Progenitor cell of endocrine pancreas (in vitro differentiated cells): ENCODE measurements at places on chromosomes 1 and 21. TPM values are rescaled to one million over a fixed set of nuclear protein-coding genes. Genes with fewer than 3 reads are reported as not detected.

DNA sequence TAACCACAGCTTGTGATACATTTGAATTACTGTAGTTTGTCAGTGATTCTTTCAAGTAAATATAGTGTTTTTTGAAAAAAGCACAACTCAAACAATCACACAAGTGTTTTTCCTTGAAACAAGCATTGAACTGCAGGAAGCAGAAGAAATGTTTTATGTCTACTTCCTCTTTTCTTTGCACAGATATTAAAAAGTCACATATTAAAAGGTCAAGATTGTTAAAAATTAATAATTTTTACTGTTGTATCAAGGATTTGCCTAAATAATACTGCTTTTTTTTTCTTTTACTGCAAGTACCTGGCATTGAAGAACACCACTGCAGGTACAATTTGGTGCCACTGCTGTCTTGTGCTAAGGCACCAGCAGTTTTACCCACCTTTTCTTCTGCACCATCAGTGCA lies 214.2 kb upstream of the C1orf105 start:
- DNase-seq, result no peak

- DNase-seq, result no peak
These were observed 308.5 kb upstream of the ADAMTS5 start for GRCh38 chr21:27275294-27275927.

The AMY2A gene
- total RNA-seq, result not detected in 2 replicates

- no peak for DNase-seq
These were observed 57.8 kb upstream of the KDM4A start for GRCh38 chr1:43592051-43592665.

The NDC1 gene
- total RNA-seq, result 25.2 and 25.5 TPM in 2 replicates

DNA sequence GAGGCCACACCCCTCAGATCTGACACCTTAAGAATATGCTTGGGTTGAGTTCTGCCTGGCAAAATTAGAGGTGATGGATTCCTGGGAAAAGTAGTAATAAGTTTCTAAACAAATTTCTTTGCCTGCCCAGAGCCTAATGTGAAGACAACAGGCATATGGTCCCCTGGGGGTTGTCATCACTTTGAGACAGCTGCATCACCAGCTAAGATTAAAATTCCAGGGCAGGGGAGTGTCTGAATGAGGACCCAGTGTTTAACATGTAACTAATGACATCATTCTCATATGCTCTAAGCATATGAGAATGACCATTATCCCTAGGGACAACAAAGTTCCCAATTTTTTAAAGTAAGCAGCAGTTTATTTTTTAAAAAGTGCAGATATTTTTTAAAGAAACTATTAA lies 432.2 kb downstream of the PCP4 start:
- DNase-seq, result no peak

The GBP6 gene
- total RNA-seq, result not detected in 2 replicates

The SMIM1 gene
- 10.8 and 12.0 TPM in 2 replicates for total RNA-seq

- no peak for DNase-seq
These were observed 21.1 kb downstream of the PDPN start for GRCh38 chr1:13604721-13605120.

The DHDDS gene
- total RNA-seq, result 44.4 and 51.5 TPM in 2 replicates

GRCh38 chr1:99781798-99782197 lies 15.4 kb upstream of the FRRS1 start:
- DNase-seq, result no peak

DNA sequence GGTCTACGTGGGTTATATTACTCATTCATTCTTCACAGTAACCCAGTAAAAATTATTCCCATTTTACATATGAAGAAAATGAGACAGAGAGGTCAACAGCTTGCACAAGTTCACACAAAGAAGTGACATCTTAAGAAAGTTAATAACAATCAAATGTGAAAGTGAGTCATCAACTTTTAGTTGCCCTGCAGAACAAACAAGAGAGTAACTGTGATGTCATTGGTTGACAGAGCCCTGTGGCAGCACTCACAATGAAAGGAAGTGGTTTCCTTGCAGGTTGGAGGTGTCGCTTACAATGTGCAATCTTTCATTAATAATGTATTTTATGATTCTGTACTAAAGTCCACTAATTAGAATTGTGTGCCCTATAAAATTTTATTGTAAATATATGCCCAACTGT lies 369.6 kb downstream of the RYR2 start:
- DNase-seq, result no peak

GRCh38 chr21:45391743-45392572 lies 13.0 kb upstream of the COL18A1 start:
- DNase-seq, result no peak

- no peak for DNase-seq
These were observed 66.8 kb downstream of the CDC14A start for GRCh38 chr1:100419072-100419471.

- no peak for DNase-seq
These were observed 19.7 kb downstream of the PRAMEF1 start for GRCh38 chr1:12810691-12811408.

The FBXO42 gene
- total RNA-seq, result 26.8 and 30.5 TPM in 2 replicates

- DNase-seq, result no peak
These were observed 164.0 kb upstream of the KLHDC7A start for GRCh38 chr1:18316764-18317163.

DNA sequence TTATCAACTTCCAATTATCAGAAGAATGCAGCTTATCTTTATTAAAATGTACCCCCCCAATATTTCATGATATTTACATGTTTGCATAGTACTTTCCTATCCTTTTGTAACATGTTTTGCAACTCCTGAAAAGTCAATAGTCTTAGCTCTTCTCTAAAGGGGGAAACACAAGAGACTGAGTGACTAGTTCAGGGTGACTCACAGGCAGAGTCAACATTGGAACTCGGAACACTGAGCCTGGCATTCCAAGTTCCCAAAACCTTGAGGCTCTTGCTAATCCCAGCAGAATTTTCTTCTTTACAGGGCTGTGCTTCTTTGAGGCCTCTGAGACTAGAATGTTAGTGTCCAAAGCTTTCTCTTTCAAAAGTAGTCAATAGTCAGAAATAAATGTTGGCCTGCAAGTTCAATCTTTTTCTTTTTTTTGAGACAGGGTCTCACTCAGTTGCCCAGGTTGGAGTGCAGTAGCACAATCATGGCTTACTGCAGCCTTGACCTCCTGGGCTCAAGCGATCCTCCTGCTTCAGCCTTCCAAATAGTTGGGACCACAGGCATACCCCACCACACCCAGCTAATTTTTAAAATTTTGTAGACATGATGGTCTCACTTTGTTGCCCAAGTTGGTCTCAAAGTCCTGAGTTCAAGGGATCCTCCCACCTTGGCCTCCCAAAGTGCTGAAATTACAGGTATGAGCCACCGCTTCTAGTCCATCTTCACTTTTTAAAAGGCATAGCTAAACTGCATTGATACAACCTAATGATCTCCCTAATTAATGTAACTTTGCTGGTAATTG lies 37.5 kb downstream of the ZNF281 start:
- no peak for DNase-seq

- no peak for DNase-seq
These were observed 37.8 kb downstream of the PLEKHO1 start for GRCh38 chr1:150187560-150187931.

- DNase-seq, result no peak
These were observed 56.7 kb upstream of the RAP1GAP start for GRCh38 chr1:21725748-21726392.

- no peak for DNase-seq
These were observed 76.7 kb upstream of the CD1D start for GRCh38 chr1:158103861-158104522.

DNA sequence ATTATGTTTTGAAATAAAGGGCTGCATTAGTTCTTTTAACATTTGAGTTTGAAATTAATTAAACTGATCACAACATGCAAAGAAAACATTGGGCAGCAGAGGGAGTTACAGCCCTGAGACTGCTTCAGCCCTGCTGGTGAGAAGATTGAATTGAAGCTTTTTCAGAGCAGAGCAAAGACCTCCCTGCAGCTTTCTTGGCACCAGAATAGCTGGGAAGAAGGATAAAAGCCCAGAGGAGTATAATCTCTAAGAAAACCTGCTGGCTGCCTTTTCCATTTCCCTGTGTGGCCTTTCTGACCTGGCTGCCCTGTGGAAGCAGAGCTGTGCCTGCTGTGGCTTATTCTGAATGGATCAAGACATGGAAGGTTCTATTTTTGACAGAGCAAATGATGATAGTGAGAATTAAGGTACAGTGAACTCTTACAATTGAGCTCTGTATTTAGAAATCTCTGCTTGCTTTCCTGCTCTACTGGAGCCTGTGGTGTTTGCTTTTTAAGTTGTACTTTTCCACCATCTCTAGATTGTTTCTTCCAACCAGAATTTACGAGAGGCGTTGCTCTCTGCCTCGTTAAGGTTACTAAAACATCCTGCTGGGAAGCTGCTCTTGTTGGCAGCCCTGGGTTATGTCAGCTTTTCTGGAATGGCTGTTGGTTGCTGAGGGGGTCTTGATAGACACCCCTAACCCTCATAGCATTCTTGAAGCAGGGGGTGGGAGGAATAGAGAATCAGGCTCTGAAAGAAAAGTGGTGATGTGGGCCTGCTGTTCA lies 9.9 kb downstream of the SNRPE start:
- DNase-seq, result peak; percentile 22

The TNFRSF8 gene
- not detected in 2 replicates for total RNA-seq

The ZNF695 gene
- total RNA-seq, result 14.2 and 15.1 TPM in 2 replicates

GRCh38 chr1:30378991-30379581 lies 344.3 kb downstream of the MATN1 start:
- no peak for DNase-seq

The UBE4B gene
- total RNA-seq, result 77.2 and 78.1 TPM in 2 replicates

The GABPB2 gene
- total RNA-seq, result 12.4 and 12.7 TPM in 2 replicates

GRCh38 chr1:167974698-167975097 lies 37.8 kb upstream of the MPC2 start:
- DNase-seq, result no peak

DNA sequence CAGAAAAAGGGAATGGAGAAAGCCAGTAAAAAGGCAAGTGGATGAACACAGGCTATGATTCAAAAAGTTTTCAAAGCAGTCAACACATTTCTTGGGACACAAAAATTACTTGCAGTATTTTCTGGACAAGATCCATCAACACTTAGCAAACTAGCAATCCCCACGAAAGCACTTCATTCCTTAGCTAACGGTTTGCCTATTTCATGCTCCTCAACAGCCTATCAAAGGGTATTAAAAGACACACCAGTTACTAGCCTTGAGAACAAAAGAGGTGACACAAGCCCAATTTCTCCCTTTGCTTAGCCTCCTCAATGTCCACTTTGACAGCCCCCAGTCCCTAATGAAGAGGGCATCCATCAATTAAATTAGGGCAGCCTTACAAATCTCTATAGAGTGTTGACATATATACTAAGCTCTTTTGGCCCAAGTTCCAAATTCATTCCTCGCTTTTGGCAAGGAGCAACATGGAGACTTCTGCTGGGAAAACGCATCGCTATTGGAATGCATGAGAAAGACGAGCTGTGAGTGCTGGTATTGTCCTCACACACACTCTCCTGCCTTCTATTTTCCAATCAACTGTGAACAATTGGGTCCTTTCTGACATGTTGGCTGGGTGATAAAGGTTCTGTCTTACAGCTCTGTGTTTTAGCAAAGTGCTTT lies 180.0 kb downstream of the TNR start:
- DNase-seq, result no peak

GRCh38 chr1:77557053-77557452 lies 125.4 kb downstream of the ZZZ3 start:
- DNase-seq, result no peak

- DNase-seq, result no peak
These were observed 31.2 kb downstream of the UBR4 start for GRCh38 chr1:19178734-19179398.

DNA sequence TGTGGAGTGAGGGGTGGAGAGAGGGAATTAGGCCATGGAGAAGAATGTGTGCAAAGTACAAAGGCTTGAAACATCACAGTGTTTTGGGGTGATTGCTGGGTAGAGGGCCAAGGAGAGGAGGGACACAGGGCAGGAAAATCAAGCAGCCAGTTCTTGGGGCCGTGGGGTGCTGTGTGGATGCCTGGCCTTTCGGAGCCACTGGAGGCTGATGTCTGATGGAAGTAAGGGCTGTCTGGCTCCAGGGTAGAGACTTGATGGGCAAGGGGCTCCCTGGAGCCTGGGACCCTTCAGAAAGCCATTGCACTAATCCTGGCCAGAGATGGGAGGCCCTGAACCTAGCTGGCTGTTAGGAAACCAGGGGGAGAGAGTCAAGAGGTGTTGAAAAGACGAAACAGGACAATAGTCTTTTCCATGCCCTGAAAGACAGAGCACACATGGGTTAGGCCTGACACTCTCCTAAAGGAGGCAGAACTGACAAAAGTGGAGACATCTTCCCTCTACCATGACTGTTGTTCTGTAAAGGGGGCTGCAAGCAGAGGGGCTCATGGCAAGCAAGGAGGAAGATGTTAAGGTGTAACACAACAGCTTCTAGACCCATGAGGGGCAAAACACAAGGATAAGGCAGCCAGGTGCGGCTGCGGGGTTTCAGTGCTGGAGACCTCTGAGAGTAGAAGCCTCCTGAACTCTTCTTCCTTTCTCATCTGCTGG lies 21.0 kb downstream of the ATF3 start:
- DNase-seq, result no peak
